Central memory CD4-positive, alpha-beta T cell (primary cell): ENCODE measurements at places on chromosomes 5 and 9.

- no peak for DNase-seq
Measured at GRCh38 chr9:7368410-7369292, 430.9 kb downstream of the DMAC1 start.

DNA sequence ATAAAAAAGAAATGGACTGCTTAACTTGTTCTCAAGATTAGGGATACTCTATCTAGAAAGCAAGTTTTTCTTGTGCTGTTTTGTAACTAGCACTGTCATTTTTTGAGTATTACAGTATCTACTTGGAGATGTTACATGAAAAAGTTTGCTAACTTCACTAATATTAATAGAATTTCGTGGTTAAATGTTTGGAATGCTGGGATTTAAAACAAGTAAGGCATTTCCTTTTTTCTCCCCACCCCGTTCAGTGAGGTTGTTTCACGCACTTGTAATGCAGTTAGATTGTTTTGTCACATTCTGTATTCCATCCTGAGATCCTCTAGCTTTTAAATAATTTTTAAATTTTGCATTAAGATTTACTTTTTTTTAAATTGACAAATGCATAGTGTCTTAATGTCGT is 20.0 kb upstream of the TEK start:
- no peak for DNase-seq

DNA sequence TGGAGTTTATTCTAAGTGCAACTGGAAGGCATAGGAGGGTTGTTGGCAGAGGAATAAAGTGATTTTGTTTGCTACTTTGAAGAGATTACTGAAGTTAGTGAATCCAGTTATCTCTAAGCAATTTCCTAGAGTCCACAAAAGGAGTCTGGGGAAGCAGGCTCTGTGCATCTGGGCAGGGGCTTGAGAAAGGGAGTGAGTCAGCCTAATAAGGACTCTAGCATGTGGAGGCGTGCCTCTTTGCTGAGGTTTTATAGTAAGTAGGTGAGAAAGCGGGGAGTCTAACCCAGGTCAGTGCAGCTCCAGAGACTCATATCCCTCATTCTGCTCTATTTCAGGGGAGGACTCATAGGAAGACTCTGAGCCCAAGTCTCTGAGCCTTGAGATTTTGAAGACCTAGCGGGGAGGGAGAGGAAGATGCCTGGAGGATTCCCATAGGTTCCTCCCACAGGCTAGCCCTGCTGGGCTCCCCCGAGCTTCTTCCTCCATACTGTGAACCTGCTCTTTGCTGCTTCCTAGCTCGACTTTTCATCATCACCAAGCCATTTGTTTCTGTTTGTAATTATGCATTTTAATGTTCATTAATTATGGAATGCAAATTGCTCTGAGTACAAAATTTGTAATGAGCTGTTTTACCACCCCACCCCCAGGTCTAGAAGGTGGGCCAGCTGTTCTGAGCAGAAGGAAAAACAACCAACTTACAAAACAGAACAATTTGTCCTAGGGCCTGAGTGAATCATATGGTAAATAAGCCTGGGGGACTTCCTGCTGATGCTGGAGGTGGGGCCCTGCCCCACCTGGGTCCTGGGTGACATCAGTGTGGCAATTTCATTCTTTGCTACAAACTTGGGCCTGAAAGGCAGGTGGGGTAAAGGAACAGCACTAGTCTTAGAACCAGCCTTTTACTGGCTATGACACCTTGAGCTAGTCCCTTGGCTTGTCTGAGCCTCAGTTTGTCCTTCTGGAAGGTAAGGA is 150.2 kb downstream of the TRIM32 start:
- DNase-seq = no peak

GRCh38 chr5:115685490-115685889 is 59.7 kb upstream of the TMED7 start:
- DNase-seq = no peak

- DNase-seq = no peak
Measured at GRCh38 chr5:150521939-150522503, 14.1 kb downstream of the NDST1 start.

- no peak for DNase-seq
Measured at GRCh38 chr5:163682234-163682633, 176.8 kb downstream of the MAT2B start.

- DNase-seq = peak; percentile 49
Measured at GRCh38 chr9:137672907-137673791, 54.3 kb downstream of the EHMT1 start.

DNA sequence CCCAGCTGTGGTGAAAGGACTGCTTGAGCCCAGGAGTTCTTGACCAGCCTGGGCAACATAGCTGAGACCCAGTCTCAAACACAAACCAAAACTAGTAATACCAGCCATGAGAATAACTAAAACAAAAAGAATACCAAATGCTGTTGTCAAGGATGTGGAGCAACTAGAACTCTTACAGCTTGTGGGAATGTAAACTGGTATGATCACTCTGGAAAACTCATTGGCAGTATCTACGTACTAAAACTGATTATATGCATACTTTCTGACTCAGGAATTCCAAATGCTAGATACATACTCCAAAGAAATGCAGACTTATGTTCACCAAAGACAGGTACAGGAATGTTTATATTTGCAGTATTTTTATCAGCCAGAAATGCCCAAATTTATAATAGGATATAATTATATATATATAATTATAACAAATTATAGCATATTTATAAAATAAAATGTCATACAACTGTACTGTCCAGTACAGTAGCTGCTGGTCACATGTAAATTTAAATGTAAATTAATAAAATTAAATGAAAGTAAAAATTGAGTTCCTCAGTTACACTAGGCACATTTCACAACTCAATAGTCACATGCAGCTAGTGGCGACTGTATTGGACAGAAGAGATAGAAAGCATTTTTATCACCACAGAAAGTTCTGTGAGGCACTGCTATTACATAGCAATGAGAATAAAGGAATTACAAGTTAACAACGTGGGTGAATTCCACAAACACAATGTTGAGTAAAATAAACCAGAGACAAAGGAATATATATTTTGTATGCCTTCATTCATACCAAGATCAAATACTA is 118.5 kb downstream of the GNAQ start:
- DNase-seq = no peak

DNA sequence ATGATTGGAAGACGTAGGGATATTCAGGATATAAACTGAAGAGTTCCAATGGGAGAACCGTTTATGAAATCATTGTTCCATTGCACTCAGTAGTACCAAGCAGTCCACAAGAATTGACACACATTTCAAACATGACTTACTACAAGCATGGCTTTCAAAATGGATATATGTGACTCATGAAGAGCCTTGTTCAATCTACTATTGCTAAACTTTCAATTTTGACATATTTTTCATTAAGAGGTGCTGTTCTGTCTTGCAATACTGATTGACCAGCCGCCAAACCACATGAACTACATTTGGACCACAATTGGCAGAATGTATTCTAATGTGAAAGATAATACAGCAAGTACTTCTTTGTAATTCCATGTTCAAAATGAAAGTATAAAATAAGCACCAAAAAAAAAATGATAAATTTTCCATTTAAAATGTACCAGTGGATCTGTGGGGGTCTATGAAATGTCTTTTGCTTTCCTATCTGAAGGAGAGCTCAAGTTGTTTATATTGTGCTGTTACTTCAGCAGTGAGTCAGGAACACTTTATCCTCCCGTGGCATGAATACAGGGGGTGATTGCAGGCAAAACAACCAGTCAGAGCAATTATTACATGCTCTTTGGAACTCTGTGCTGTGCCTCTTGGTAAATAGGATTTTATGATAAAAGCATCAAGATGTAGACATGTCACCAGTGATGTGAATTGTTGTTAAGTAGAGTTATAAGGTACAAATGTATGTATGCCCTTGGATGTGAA is 366.0 kb downstream of the ARRDC3 start:
- DNase-seq = no peak

DNA sequence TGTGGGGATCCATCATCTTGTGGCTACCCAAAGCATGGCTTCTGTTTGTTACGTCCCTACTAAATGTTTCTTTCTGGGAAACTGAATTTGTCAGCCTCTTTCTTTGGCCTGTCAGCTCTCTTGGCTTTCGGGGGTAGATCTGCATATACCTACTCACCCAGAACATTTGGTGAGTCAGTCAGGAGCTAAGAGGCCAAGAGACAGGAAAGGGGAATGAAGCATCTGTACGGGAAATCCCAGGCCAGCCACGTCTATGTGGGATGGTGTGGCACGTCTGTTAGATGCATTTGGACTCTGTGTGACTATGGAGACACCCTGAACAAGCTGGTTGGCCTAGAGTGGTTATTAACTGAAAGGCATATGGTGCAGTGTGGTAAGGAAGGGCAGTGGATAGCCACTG is 58.1 kb downstream of the CDO1 start:
- no peak for DNase-seq

GRCh38 chr9:107870927-107871680 is 381.5 kb upstream of the KLF4 start:
- no peak for DNase-seq

DNA sequence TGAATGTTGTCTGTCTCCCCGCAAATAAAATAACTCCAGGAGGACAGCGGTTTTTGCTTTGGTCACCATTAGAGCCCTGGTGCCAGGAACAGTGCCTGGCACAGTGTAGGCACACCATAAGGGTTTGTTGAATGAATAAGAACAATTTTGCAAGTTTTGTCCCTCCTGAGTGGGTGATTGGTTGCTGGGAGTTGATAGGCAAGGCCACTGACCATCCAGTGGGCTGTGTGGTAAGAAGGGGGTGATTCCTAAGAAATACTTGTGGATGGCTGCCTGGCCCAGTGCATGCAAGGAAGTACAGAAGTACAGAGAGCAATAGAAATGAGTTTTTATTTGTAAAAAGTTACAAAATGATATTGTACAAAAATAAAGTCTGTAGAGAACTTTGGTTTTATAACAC is 27.5 kb downstream of the GDNF start:
- no peak for DNase-seq

DNA sequence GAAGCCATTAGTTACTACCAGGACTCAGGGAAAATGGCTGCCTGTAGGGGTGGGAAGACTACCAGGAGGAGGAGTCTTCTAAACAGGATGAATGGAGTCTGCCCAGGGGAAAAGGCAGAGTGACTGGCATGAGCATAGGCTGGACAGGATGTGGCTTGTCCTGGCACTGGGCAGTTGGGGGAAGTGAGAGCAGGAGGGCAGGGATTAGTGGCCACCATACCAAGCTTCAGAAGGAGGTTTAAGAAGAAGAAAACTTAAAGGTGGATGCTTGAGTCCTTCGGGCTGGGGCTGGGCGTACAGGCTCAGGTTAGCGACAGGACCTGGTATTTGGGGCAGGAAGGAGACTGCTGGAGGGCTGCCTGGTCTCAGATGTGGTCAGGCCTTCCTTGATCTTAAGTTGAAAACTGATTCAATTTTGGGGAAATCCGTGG is 5.0 kb upstream of the NSD1 start:
- peak; percentile 35 for DNase-seq

- no peak for DNase-seq
Measured at GRCh38 chr5:69090158-69090557, 3.7 kb upstream of the SLC30A5 start.

DNA sequence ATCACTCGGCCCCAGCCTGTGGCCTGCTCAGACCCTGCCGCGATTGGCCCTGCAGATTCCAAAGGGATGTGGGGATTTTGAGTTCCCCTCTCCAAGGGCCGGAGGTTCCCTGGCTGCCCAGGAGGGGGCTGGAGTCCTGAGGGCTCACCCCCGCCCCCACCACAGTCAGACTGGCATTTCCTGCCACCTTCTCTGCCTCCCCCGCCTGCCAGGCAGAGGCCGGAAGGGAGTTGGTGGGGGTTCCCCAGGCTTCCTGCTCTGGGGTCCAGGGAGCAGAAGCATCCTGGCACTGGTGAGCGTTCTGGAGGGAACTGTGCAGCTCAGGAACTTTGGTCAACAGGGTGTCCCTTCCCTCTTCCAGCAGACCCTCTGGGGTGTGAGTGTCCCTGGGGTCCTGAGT is 70.6 kb downstream of the RXRA start:
- DNase-seq = peak; percentile 64

- DNase-seq = no peak
Measured at GRCh38 chr9:117705386-117705785, 1.2 kb downstream of the TLR4 start.

DNA sequence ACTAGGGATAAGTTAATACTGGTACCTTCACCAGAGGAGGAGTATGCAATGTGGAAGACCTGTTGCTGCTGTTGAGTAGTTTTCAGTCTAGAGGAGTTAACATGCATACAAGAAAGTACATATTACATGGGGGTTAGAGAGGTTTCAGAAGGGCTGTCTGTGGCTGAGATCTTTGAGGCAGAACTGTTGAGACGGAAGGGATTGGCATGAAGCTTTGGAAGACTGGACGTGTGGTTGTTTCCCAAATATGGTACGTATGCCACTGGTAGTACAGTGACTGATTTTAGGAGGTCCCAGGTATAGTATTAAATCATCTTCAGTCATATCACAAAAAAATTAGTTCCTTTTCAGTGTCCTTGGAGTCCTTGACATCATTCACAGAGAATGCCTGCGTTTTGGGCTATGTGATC is 17.6 kb downstream of the TNFAIP8 start:
- no peak for DNase-seq

- DNase-seq = no peak
Measured at GRCh38 chr9:91835216-91835615, 114.8 kb downstream of the ROR2 start.

DNA sequence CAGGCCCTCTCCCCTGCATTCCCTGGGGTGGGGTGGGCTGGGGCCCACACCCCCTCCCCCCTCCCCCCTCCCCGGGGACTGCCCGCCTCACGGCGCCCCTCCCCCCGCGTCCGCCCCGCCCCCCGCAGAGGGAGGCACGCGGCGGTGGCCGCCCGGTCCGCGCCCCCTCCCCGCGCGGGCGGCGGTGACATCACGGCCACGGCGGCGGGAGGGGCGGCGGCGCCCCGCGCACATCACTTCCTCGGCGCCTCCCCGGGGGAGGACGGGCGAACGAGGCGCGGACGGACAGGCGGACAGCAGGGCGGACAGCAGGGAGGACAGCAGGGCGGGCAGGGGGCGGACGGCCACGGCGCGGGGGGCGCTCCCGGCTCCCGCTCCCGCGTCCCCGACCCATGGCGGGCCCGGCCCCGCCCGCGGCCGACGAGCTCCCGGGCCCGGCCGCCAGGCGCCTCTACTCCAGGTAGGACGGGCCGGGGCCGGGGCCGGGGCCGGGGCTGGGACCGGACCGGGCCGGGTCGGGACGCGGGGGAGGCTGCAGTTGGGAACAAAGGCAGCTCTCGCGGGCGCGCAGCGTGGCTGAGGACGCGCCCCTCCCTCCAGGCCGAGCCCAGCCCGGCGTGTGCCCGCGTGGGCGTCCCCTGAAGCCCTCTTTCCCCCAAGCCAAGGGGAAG is at the start of gene GPSM1:
GPSM1 (plus strand) TSS at position 236 of the 671 bp plus-strand sequence; CDS start at position 393, 157 bp downstream.
- peak; percentile 37 for DNase-seq
